CD14-positive monocyte (primary cell): ENCODE measurements at places on chromosomes 4 and X.
A peak's percentile ranks its signal among the peaks of the same experiment; 100 is the strongest.

- peak; percentile 6 for DNase-seq
Observed at GRCh38 chr4:38582889-38583470, 81.0 kb upstream of the KLF3 start.

- DNase-seq = no peak
Observed at GRCh38 chrX:51860679-51861078, 32.7 kb upstream of the MAGED1 start.

GRCh38 chr4:134552063-134552462, 350.5 kb upstream of the PABPC4L start:
- no peak for DNase-seq

GRCh38 chr4:165299399-165300060, 27.9 kb upstream of the MSMO1 start:
- DNase-seq = peak; percentile 67
